ACHN (cell line): ENCODE measurements at places on chromosomes 4 and X.

- no peak for DNase-seq
These were observed 16.0 kb upstream of the FGF16 start for GRCh38 chrX:77431227-77431626.

DNA sequence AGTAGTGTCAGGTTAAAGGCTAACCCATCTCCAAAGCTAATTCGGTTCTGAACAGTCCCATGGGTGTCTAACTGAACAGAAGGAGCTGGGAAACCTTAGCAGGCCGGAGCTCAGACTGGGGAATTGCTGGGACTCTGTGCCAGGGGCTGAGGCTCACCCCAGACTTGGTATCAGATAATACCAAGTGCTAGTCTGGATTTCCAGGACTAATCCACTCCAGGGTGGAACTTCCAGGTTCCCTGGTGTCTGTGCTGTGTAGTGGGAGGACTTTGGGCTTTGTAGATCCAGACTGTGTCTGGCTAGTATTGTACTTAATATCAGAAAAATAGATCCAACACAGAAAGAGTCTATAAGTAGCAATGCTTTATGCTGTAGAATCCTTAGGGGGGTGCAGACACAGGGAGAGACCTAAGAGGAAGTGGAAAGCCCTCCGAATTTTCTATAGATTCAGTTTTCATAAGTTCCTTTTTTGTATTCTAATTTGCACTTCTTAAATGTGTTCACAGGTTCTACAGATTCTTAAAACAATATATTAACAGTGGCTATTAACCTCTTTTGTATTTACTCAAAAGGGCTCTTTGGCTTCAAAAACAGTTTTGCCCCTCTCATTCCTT lies 4.1 kb downstream of the ZNF827 start:
- DNase-seq = peak; percentile 15

GRCh38 chr4:178899084-178899483 lies 1456.8 kb upstream of the AGA start:
- DNase-seq = no peak

DNA sequence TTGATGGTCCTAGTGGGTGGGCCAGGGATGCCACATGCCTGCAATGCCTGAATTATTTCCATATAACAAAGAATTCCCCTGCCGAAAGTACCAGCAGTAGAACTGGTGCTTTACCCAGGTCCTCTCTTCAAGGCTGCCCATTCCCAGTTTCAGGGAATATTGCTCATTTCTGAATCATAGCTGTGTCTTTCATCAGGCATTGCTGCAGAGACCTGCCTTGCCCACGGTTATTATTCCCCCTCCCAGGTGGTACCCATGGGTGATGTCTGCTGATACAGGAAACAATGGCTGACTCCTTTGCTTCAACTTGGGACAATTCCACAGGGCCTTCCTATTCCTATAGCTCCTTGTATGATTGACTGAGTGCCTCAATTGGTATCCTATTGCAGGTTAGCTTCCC lies 9.7 kb upstream of the IQCM start:
- DNase-seq = no peak

- peak; percentile 46 for DNase-seq
These were observed 1.7 kb downstream of the FBXL5 start for GRCh38 chr4:15653420-15653819.

GRCh38 chr4:106287353-106287969 lies 28.5 kb downstream of the TBCK start:
- peak; percentile 85 for DNase-seq

DNA sequence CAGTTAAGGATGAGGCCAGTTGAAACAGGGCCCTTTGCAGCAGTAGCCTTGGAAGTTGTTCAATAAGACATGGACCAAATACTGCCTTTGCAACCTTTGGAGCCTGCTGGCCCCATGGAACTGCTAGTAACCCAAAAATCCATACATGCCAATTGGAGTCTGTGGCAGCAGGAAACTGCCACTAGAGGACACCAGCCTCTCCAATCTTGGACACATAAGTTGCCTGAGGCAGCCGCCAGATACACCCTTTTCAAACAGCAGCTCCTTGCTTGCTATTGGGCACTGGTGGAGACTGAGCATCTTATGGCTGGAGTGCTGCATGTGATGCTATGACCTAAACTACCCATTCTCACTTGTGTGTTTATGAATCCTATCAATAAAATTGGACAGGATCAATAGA lies 14.8 kb upstream of the LAP3 start:
- no peak for DNase-seq

- DNase-seq = peak; percentile 34
These were observed 56.9 kb upstream of the SLC39A8 start for GRCh38 chr4:102402223-102402622.
